ENCODE measurements at places on chromosomes 1 and 21. TPM values are rescaled to one million over a fixed set of nuclear protein-coding genes. Genes with fewer than 3 reads are reported as not detected.

- H3K4me1 ChIP-seq: no peaks in the 10 kb centered on the region
- DNase-seq: no peak
- no peaks in the 10 kb centered on the region for H3K27me3 ChIP-seq
- H3K36me3 ChIP-seq: no peaks in the 10 kb centered on the region
- no peak overlapping the region for H3K4me3 ChIP-seq
- no peak overlapping the region for H3K27ac ChIP-seq
Measured at GRCh38 chr1:101918277-101918676, 78.4 kb downstream of the OLFM3 start.

GRCh38 chr1:8303141-8303540 is 14.8 kb upstream of the SLC45A1 start:
- H3K36me3 ChIP-seq: no peaks in the 10 kb centered on the region
- H3K4me3 ChIP-seq: no peak overlapping the region
- peaks cover 4% of the 10 kb centered on the region for H3K27me3 ChIP-seq
- no peak overlapping the region for H3K27ac ChIP-seq

GRCh38 chr1:17653728-17654351 is 101.3 kb upstream of the ACTL8 start:
- no peak overlapping the region for H3K4me3 ChIP-seq
- no peaks in the 10 kb centered on the region for H3K27me3 ChIP-seq
- no peaks in the 10 kb centered on the region for H3K36me3 ChIP-seq
- H3K27ac ChIP-seq: no peak overlapping the region
- DNase-seq: no peak

- H3K36me3 ChIP-seq: peaks cover 21% of the 10 kb centered on the region
- no peak overlapping the region for H3K27ac ChIP-seq
- peaks cover 80% of the 10 kb centered on the region for H3K4me1 ChIP-seq
- no peak overlapping the region for H3K4me3 ChIP-seq
- no peaks in the 10 kb centered on the region for H3K27me3 ChIP-seq
Measured at GRCh38 chr1:15952317-15953258, 23.3 kb downstream of the ZBTB17 start.

- H3K36me3 ChIP-seq: no peaks in the 10 kb centered on the region
Measured at GRCh38 chr1:112517231-112517630, 8.5 kb downstream of the WNT2B start.

DNA sequence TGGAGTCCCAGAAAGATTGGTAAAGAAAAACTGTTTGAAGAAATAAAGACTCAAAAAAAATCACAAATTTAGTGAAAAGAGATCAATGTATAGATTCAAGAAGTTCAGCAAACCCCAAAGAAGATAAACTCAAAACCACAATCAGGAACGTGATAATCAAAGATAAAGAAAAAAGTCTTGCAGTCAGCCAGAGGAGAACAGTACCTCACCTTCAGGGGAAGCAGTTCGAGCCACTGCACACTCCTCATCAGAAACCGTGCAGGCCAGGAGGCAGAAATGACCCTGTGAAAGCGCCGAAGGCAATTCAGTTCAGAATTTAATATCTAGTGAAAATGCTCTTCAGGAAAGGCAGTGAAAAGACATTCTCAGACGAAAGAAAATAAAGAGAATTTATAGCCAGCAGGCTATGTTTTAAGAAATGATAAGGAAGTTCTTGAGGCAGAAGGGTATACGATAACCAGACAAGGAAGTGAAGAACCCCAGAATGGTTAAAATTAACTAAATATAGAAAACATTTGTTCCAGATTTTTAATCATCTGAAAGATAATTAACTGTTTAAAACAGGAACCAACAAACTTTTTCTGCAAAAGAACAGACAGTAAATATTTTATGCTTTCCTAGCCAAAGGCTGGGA is 13.5 kb upstream of the SUMO3 start:
- H3K27me3 ChIP-seq: no peaks in the 10 kb centered on the region
- no peak overlapping the region for H3K4me3 ChIP-seq
- DNase-seq: no peak
- no peaks in the 10 kb centered on the region for H3K36me3 ChIP-seq

DNA sequence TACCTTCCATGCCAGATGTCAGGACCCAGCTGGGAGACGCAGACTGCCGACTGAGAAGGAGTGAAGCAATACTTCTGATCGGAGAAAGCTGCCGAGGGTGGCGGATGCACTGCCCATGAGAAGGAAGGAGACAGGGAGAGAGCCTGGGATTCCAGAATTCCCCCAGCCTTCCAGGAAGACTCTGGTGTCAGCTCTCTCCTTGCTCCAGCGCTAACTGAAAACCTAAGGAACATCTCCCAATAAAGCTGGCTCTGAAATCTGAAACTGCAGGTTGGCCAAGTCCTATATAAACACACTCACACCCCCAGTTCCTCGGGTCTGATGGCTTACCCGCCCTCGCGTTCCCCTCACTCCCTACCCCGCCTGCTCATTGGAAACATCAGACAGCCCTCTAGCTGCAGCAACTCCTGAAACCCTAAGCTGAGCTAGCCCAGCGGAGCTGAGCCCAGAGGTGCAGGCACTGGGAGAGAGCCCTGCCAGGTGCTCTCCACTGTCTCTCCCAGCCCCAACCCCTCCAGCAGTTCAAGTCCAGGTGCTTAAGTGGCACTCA is 52.3 kb downstream of the PLEKHA6 start:
- H3K27ac ChIP-seq: no peak overlapping the region
- H3K4me1 ChIP-seq: no peaks in the 10 kb centered on the region
- H3K4me3 ChIP-seq: no peak overlapping the region
- H3K36me3 ChIP-seq: no peaks in the 10 kb centered on the region

GRCh38 chr1:203017692-203018091 is 8.6 kb upstream of the PPFIA4 start:
- no peaks in the 10 kb centered on the region for H3K27me3 ChIP-seq
- H3K4me1 ChIP-seq: no peaks in the 10 kb centered on the region
- H3K27ac ChIP-seq: no peak overlapping the region
- no peak overlapping the region for H3K4me3 ChIP-seq

- H3K27ac ChIP-seq: no peak overlapping the region
- H3K27me3 ChIP-seq: no peaks in the 10 kb centered on the region
- no peaks in the 10 kb centered on the region for H3K4me1 ChIP-seq
- no peak for DNase-seq
Measured at GRCh38 chr1:8740034-8740449, 77.4 kb downstream of the RERE start.

GRCh38 chr1:36532810-36533401 is 50.2 kb upstream of the CSF3R start:
- no peak for DNase-seq
- no peaks in the 10 kb centered on the region for H3K27me3 ChIP-seq
- H3K4me1 ChIP-seq: no peaks in the 10 kb centered on the region
- no peak overlapping the region for H3K4me3 ChIP-seq
- H3K36me3 ChIP-seq: no peaks in the 10 kb centered on the region

DNA sequence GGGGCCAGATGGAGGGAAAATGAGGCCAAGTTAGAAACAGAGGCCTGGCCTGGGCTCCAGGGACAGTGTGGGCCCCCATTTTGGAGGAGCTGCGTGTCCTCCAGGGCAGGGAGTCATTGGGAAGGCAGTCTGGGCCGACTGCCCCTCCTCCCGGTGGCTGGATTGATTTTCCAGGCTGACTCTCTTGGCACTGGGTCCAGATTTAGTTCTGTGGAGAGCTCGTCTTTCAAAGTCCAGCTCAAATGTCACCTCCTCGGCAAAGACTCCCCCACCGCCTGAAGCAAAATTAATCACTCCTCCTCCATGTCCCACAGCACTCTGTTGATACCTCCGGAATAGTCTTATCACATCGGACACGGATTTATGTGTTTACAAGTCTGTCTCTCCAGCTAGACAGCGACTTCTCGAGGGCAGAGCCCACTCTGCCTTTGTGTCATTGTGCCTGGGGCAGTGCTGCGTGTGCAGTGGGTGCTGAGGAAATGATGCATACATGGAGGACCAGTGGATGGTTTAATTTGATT is 175.1 kb downstream of the CAMTA1 start:
- no peak overlapping the region for H3K4me3 ChIP-seq
- DNase-seq: no peak

GRCh38 chr1:94608142-94608851 is 66.7 kb upstream of the F3 start:
- H3K4me1 ChIP-seq: peaks cover under 1% of the 10 kb centered on the region
- no peaks in the 10 kb centered on the region for H3K27me3 ChIP-seq
- H3K27ac ChIP-seq: no peak overlapping the region
- H3K36me3 ChIP-seq: no peaks in the 10 kb centered on the region

DNA sequence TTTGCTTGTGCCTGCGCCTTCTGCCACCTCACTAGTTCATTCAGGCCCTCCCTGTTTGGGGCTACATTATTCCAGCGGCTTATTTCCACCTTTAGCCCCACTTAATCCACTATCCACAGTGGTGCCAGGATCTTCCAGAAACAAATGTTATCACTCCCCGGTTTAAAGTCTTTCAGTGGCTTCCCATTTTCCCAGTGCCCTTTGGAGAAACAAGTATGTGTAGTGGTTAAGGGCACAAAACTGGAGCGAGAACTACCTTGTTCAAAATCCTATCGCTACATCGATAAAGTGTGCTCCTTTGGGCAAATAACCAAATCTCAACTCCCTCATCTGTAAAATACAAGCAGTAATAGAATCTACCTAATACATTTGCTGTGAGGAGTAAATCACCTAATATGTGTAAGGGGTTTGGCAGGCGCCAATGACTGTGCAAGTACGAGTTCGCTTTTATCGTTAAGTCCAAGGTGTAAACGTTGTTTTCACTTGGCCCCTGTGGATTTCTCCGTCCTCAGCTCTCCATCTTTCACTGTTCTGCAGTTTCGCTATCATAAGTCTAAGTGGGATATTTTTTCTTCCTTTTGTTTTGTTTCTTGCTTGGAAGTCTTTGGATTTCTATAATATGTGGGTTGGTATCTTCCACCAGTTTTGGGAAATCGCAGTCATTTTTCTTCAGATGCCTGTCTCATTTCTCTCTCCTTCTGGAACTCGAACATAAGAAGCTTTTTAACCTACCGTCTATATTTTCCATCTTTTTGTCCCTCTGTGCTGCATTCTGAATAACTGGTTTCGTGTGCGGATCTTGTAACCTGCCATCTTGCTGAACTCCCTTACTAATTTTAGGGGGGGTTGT is 844 bp upstream of the MEAF6 start:
- H3K27ac ChIP-seq: peak overlapping the region; percentile 79
- H3K4me1 ChIP-seq: peaks cover 22% of the 10 kb centered on the region
- H3K36me3 ChIP-seq: peaks cover 15% of the 10 kb centered on the region
- H3K4me3 ChIP-seq: peak overlapping the region; percentile 86
- no peak for DNase-seq

DNA sequence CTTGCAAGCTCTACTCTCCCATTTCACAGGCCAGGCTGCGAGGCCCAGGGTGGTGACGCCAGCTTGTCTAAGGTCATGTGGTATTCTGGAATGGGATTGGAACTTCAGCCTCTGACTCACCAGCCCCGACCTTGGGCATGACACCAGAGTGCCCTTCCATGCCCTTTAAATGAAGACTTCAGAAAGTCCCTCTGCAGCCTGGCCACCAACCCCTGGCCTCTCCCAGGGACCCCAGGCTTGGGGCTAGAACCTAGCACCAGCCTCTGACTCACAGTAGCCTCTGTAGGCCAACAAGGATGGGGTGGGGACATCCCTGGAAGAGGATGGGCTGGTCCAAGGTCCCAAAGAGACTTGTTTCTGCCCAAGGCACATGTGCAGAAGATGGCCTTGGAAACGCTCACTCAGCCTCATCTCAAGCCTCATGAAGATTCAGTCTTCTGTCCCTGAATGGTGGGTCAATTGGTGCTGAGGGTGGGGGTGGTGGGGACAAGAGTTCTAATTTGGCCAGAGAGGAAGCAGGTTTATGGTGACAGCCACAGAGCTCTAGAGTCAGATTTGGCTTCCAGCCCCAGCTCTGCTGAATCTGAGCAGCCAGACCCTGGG is 36.1 kb upstream of the RUNX3 start:
- H3K36me3 ChIP-seq: no peaks in the 10 kb centered on the region
- no peak overlapping the region for H3K4me3 ChIP-seq
- peaks cover 81% of the 10 kb centered on the region for H3K4me1 ChIP-seq
- H3K27ac ChIP-seq: no peak overlapping the region
- H3K27me3 ChIP-seq: no peaks in the 10 kb centered on the region

DNA sequence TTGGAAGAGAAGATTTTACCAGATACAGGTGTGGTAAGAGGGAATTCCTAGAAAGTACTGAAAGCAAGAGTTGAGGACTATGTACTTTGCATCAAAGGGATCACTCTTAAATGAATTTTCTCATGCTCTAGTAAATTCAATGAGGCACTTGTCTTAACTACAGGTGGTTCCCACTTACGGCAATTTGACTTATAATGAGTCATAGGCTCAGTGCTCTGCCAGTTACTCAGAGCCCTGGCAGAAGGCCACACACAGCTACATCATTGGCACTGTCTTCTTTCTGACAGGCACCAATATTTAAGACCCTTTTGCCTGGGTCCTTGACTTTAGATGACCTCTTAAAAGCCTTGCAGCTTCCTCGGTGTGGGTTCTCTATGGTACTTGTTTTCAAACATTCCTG is 15.9 kb upstream of the ADAMTS5 start:
- DNase-seq: no peak
- H3K36me3 ChIP-seq: no peaks in the 10 kb centered on the region
- H3K27me3 ChIP-seq: no peaks in the 10 kb centered on the region
- H3K4me3 ChIP-seq: no peak overlapping the region

- DNase-seq: no peak
- peaks cover 58% of the 10 kb centered on the region for H3K36me3 ChIP-seq
- H3K4me3 ChIP-seq: no peak overlapping the region
- no peaks in the 10 kb centered on the region for H3K27me3 ChIP-seq
- no peak overlapping the region for H3K27ac ChIP-seq
- H3K4me1 ChIP-seq: peaks cover 29% of the 10 kb centered on the region
Measured at GRCh38 chr1:248851390-248851789, 7.5 kb downstream of the ZNF692 start.

DNA sequence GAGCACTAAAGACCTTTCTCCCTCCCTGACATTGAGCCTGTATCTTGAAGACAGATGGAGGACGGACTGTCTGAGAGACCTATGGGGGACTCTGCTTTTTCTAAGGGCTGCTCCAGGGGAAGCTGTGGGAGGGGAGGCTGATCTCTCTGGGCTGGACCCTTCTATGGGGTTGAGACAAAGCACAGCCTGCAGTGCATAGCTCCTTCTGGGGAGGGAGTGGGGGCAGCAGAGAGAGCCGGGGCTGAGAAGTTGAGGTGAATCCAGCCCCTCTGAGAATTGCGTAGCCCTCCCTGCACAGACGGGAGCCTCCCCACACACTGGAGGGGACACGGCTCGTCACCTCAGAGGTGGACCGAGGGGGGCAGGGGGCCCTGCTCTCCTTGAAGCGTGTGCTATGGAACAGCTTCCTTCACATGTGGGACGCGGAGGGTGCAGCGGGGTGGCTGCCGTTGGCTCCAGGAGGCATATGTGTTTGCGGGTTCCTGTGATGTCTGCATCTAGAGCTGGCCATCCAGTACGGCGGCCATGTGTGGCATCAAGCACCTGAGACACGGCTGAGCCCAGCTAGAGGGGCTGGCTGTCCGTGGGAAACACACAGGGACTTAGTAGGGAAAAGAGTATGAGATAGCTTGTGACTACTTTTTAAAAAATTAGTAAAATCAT is 299.1 kb downstream of the CAMTA1 start:
- no peak overlapping the region for H3K4me3 ChIP-seq
- H3K27ac ChIP-seq: no peak overlapping the region
- no peaks in the 10 kb centered on the region for H3K27me3 ChIP-seq
- no peaks in the 10 kb centered on the region for H3K36me3 ChIP-seq
- no peaks in the 10 kb centered on the region for H3K4me1 ChIP-seq
- DNase-seq: no peak

Gene CFHR1
- not detected for total RNA-seq

Gene COA6
- 10.0 TPM for total RNA-seq

Gene FCGR3A
- total RNA-seq: 0.34 TPM

Gene SOX13
- total RNA-seq: 1.9 TPM

Gene CCDC30
- 1.3 TPM for total RNA-seq

Gene CBS
- total RNA-seq: 0.39 TPM
